ENCODE measurements at places on chromosomes 4 and X.

DNA sequence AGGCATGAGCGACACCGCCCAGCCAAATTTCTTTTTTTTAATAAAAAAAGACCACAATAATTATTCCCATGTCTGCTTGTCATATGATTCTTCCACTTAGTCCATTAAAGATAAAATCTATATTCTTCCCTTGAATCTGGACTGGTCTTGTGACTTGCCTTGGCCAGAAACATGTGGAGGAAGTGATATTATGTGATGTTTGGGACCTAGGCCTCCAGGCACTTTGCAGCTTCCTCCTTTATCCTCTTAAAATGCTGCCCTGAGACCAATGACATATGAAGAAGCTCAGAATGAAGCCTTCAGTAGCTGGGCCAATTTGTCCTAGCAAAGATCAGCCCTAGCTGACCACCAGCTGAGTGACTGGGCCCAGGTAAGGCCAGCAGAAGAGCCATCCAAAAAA lies 250.0 kb downstream of the INPP4B start:
- no peak for DNase-seq

DNA sequence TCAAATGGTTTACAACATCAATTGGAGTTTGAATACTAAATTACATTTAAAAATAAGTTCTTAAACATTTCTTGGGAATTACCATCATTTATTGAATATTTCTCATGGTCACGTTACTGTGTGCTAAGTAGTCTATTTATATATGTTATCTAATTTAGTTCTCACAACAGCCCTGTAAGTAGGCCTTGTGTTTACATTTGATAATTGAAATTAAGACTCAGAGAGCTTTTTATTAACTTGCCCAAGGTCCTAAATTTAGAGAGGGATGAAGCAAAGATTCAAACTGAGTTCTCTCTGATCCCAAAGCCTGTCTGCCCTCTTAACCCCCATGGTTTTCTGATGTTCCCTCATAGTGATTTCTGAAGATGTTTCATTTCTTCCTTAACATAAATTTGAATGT lies 103.7 kb downstream of the CEP135 start:
- DNase-seq, result no peak

DNA sequence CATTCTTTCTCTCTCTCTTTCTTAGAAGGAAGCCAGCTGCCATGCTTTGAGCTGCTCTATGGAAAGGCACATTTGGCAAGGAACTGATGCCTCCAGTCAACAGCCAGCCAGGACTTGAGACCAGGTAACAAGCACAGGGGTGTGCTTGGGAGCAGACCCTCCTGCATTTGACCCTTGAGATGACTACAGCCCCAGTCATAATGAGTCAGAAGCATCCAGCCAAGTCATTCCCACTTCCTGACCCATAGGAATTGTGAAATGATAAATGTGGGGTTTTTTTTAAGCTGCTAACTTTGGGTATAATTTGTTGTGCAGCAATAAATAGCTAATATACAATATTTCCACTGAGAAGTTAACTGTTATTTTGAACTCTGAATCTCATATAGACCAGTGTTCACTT lies 446.9 kb downstream of the GRXCR1 start:
- DNase-seq, result no peak

GRCh38 chrX:10722851-10723250 lies 102.5 kb upstream of the MID1 start:
- DNase-seq, result peak; percentile 11

DNA sequence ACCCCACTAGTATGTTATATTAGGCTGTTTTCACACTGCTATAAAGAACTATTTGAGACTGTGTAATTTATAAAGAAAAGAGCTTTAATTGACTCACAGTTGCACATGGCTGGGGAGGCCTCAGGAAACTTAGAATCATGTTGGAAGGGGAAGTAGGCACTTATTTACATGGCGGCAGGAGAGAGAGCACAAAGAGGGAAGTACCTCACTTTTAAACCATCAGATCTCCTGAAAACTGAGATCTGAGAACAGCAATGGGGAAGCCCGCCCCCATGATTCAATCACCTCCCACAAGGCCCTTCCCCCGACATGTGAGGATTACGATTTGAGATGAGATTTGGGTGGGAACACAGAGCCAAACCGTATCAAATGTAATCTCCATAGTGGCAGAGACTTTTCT lies 45.4 kb upstream of the XK start:
- DNase-seq, result no peak

- DNase-seq, result no peak
These were observed 14.4 kb upstream of the MSX1 start for GRCh38 chr4:4845027-4845426.

- DNase-seq, result no peak
These were observed 56.9 kb downstream of the USO1 start for GRCh38 chr4:75781305-75781704.

Data from activated CD4-positive, alpha-beta T cell treated with anti-CD3 and anti-CD28 coated beads for 24 hours (primary cell).